ENCODE measurements at places on chromosomes 2 and 18.

- no peak for DNase-seq
Measured at GRCh38 chr18:3440341-3440740, 9.6 kb upstream of the TGIF1 start.

DNA sequence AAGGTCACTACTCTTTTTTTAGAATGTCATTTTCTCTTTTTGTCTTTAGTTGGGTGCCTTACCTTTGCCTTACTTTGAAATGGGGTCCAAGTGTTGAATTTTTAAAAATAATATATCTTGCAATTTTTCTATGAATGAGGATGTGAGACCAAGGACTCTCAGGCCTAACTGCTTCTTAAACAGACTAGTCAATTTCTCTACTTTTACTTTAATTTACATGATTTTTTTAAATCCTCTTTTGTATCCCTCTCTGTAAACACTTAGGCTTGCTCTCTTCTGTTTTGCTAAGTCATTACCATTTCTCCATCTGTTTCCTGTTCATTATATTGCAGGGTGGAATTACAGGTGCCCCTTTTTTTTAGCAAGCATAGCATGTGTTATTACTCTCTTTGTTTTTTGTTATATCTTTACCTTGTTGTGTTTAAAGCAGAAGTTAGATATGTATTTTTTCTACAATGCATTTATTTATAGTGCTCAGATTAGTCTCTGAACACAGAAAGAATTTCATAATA, 261.8 kb downstream of the SPAG16 start:
- peak; percentile 37 for DNase-seq

DNA sequence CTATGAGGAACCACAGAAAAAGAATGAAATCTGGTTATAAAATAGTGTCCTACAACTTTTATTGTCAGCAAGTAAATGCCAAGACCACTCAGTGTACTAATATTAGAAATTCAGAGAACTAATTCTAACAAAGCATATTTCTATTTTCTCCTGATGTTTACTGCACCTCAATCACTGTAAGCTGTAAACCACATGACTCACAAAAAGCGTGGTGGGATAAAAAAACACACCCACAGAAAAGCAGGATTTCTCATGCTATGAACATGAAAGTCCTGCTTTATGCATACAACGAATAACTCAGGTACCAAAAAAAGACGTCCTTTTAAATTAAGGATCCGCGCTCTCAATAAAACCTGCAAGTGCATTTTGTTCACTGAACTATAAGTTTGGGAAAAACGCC, 797 bp downstream of the TXNL4A start:
- DNase-seq = no peak

GRCh38 chr2:133682347-133682746, 114.1 kb upstream of the NCKAP5 start:
- DNase-seq = no peak

GRCh38 chr2:231616296-231616695, 23.6 kb downstream of the TEX44 start:
- DNase-seq = no peak

All from NCI-H774 (cell line).